ENCODE measurements at places on chromosomes 3 and 15.

DNA sequence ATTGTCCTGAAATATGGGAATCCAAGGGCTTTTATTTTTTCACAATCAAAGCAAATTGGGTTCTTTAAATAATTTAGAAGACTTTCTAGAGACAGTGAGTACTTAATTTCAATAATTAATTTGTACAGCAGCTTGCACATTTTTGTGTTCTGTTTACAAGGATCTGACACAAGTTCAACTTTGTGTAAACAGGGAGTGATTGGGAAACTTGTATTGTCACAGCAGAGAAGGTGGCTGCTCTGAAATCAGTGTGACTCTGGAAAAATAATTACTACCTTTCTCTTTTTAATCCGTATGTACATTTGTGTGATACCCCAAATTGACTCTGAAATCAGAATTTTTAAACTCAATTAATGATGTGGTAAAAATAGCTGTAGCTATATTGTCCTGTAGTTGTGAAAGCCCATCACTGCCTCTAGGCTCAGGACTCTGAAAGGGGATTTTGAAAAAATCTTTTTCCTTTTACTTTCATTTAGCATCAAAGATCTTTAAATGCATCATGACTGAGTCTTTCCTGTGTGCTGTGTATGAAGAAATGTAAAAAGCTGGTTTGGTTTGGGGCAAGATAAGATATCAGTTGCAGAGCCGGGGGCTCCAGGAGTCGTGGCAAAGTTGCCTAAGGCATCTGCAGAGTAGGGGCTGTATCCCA lies 45.1 kb downstream of the MFSD1 start:
- no peak overlapping the region for H3K27ac ChIP-seq
- no peaks in the 10 kb centered on the region for H3K27me3 ChIP-seq
- H3K36me3 ChIP-seq, result no peaks in the 10 kb centered on the region
- DNase-seq, result no peak

DNA sequence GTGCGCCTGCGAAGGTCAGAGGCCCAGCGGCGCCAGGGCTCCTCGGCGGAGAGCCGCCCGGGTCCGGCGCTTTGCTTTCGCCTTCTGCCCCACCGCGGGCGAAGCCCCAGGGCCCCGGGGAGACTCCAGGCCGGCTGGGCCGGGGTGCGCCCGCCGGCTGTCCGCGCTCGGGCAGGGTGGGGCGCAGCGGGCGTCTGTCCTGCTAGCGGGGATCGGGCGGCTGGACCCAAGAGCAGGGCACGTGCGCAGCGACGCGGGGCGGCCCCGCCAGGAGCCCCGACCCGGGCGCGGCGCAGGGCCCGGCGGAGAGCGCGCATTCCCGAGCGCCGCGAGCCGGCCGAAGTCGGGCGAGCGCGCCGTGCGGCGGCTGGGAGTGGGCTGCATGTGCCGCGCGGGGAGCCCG lies 569 bp upstream of the ALDH1A3 start:
- no peaks in the 10 kb centered on the region for H3K27me3 ChIP-seq
- peaks cover 40% of the 10 kb centered on the region for H3K36me3 ChIP-seq
- peak overlapping the region; percentile 77 for H3K4me3 ChIP-seq
- H3K4me1 ChIP-seq, result peaks cover 27% of the 10 kb centered on the region

- DNase-seq, result no peak
- no peaks in the 10 kb centered on the region for H3K4me1 ChIP-seq
- H3K36me3 ChIP-seq, result no peaks in the 10 kb centered on the region
- H3K4me3 ChIP-seq, result no peak overlapping the region
Observed at GRCh38 chr3:161510510-161511260, 14.1 kb downstream of the OTOL1 start.

DNA sequence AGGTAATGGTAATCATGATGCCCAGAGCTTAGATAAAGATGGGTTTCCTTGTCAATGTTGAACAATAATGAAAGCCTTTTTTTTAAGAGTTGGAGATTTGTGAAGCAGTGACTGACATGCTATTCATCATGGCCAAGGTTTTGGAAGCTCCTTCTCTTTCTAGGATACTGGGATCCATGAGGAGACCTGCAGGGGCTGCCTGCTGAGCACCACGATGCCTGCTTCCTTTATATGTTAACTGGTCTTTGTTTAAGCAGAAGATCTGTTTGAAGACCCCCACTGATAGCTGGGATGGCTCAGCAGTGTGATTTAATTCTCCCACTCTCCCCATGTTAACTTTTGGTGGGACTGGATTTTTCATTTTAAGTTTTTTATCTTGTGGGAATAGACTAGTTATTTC lies 15.8 kb downstream of the RBP1 start:
- H3K36me3 ChIP-seq, result no peaks in the 10 kb centered on the region
- DNase-seq, result no peak
- H3K27me3 ChIP-seq, result no peaks in the 10 kb centered on the region
- no peak overlapping the region for H3K4me3 ChIP-seq
- H3K27ac ChIP-seq, result no peak overlapping the region

- peak; percentile 24 for DNase-seq
- H3K4me3 ChIP-seq, result no peak overlapping the region
- peak overlapping the region; percentile 46 for H3K27ac ChIP-seq
Observed at GRCh38 chr3:11385891-11386290, 113.7 kb downstream of the ATG7 start.

- no peaks in the 10 kb centered on the region for H3K36me3 ChIP-seq
- no peak overlapping the region for H3K4me3 ChIP-seq
- no peak for DNase-seq
- no peaks in the 10 kb centered on the region for H3K4me1 ChIP-seq
- H3K27me3 ChIP-seq, result peaks cover 56% of the 10 kb centered on the region
Observed at GRCh38 chr3:42419563-42419962, 9.2 kb upstream of the LYZL4 start.

Measured in PC-3 (cell line).